ENCODE measurements at places on chromosomes 6 and 20. TPM values are rescaled to one million over a fixed set of nuclear protein-coding genes. Genes with fewer than 3 reads are reported as not detected.

- DNase-seq, result no peak
Measured at GRCh38 chr6:6951355-6951754, 156.4 kb upstream of the RREB1 start.

Gene ULBP1
- polyA plus RNA-seq, result 2.6 TPM

Gene FHL5
- polyA plus RNA-seq, result not detected

GRCh38 chr20:45358282-45359068 is 4.5 kb upstream of the SYS1 start:
- DNase-seq, result no peak

DNA sequence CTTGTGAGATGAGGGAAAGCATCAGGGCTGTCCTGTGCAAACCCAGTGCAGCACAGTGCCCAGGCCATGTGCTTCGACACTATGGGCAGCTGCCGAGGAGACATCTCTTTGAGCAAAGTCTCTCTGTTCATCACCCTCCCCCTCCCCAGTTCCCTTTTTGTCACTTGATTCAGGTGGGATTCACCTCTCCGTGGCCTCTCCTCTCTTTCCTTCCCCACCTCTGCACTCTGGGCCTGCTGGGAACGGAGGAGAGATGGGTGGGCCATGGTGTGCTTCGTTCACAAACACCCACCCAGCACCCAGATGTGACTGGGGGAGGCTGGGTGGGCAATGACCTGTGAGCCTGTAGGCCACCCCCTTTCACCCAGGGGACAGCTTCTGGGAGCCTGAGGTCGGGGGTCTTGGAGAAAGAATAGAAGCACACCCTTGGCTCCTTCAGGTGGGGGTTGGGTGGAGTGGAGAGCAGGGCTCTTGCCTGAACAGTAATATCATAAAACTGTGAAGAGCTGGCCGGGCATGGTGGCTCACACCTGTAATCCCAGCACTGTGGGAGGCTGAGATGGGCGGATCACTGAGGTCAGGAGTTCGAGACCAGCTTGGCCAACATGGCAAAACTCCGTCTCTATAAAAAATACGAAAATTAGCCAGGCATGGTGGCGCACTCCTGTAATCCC is 33.5 kb upstream of the DLGAP4 start:
- DNase-seq, result no peak

Gene SRXN1
- polyA plus RNA-seq, result 64.6 TPM

GRCh38 chr6:34519971-34520644 is 36.0 kb downstream of the SPDEF start:
- DNase-seq, result no peak

DNA sequence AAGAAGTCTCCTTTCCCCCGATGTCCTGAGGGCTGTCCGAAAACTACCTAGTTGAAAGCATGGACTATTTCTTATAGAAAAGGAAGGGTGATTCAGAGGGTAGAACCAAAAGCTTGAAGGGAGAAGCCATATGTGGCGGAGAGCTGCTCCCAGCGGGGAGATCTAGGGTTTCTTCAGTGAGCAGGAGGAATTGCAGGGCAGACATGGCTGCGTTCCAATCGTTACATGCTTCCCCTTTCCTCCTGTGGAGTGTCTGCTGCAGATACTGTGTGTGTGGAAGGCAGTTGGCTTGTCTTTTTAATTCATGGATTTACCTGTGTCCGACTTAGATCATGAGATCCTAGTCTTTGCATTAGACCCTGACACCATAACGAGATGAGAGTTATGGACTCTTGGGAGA is 799.5 kb downstream of the QKI start:
- DNase-seq, result no peak

GRCh38 chr6:107870381-107870780 is 46.3 kb upstream of the SCML4 start:
- no peak for DNase-seq

GRCh38 chr6:139295901-139296300 is 4.1 kb upstream of the TXLNB start:
- DNase-seq, result no peak

Gene RBM38
- 8.2 TPM for polyA plus RNA-seq

Gene TBX18
- 0.69 TPM for polyA plus RNA-seq

Gene DEFB124
- polyA plus RNA-seq, result not detected

DNA sequence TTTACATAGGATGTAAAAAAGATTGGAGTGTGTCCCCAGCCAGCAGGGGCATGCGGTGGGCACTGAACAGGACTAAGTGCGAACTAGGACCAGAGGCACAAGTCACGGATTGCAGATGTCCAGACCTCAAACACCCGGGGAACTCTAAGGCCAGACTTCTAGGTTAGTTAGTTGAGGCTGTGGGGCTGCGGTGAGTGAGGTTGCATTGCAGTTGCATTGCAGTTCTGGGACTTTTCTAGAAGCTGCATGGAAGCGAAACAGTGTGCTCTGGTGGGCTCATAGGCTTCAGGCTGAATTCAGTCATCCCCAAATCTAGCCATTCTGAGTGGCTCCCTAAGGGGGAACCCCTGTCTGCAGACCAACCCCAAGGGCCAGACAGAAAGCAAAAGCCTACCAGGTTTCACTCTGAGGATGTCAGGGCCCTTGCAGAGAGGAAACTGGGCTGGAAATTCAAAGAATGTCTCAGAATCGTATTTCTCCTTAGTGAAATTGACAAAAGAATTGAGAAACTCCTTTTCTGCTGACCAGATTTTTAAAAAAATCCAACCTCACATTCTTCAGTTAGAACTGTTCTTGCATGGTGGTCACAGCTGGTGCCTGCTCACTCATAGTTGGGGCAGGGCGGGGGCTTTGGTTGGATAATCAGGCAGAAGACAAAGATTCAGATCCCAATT is 182.8 kb downstream of the ZDHHC14 start:
- DNase-seq, result no peak

DNA sequence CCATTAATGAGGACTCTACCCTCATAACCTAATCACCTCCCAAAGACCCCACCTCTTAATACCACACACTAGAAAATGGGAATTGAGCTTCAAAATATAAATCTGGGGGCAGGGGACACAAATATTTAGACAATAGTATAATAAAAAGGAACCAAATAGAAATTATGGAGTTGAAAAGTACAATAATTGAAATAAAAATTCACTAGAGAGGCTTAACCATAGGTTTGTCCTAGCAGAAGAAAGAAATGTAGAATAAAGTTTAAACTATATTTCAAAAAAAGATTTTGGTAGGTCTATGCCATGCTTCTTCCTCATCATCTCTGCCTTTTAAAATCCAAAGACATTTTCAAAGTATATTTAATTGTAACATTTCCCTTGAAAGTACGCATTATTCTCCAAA is 19.5 kb upstream of the HLA-DQA1 start:
- no peak for DNase-seq

DNA sequence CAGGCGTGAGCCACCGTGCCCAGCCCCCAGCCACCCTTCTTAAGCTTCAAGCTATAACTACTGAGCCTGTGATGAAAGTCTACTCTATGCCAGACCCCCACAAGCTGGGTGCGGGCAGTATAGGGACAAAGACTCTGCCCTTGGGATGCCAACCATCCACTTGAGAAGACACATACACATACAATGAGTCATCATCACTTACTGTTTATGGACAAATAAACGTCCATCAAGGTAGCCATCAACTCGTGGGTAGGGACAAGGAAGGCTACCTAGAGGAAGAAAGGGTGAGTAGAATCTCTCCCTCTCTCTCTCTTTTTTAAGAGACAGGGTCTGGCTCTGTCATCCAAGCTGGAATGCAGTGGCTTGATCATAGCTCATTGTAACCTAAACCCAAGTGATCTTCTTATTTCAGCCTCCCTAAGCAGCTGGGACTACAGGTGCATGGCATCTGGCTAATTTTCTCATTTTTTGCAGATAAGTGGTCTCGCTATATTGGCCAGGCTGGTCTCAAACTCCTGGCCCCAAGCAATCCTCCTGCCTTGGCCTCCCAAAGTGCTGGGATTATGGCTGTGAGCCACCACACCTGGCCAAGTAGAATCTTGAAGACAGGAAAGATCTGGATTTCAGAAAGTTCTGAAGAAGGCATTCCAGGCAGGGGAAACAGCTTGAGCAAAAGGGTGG is 2.6 kb upstream of the TP53INP2 start:
- no peak for DNase-seq

Gene TCEA2
- polyA plus RNA-seq, result 18.0 TPM

DNA sequence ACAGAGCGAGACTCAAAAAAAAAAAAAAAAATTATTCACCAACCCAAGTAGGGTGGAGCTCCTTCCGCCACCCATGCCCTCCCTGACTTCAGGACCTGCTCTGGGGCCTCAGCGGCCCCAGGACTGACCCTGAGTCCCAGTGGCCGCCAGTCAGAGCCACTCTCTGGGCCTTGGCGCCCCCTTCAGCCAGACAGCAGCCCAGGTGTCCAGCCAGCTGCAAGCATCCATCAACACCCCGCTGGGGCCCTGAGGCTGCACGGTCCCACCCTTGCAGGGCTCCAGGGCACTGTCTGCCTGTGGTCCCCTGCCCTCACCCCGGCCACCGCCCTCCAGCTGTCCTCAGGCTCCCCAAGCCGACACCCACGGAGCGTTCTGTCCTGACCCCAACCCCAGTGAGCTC is 11.4 kb upstream of the KCNQ2 start:
- no peak for DNase-seq

GRCh38 chr20:1757606-1758512 is 100.3 kb upstream of the SIRPG start:
- no peak for DNase-seq

Gene MRPL18
- polyA plus RNA-seq, result 96.7 TPM

- DNase-seq, result no peak
Measured at GRCh38 chr20:23205611-23206041, 119.5 kb upstream of the CD93 start.

- DNase-seq, result no peak
Measured at GRCh38 chr20:43065299-43065698, 124.4 kb downstream of the PTPRT start.

GRCh38 chr6:161462148-161462547 is 188.3 kb upstream of the AGPAT4 start:
- DNase-seq, result no peak

Gene B3GAT2
- 0.04 TPM for polyA plus RNA-seq

Gene SMIM13
- 9.0 TPM for polyA plus RNA-seq

GRCh38 chr6:138509371-138509770 is 10.1 kb upstream of the NHSL1 start:
- no peak for DNase-seq

DNA sequence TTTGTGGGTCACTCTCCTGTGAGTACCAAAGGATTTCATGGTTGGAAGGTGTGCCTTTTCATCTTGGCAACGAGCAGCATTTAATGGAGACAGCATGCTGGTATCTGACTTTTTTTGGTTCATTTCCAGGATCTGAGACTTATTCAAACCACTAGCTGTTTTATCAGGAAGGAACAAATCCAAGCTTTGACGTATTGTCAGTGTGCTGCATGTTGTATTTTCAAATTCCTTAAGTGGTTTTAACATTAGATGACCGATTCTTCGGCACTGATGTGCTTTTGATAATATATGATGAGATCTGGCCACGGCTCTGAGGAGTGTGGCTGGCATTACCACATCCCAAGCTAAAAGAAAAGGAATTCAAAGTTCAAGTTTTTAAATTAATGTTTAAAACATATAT is 6.4 kb downstream of the RMND1 start:
- DNase-seq, result peak; percentile 74

GRCh38 chr20:49140834-49141233 is 47.3 kb downstream of the STAU1 start:
- no peak for DNase-seq

DNA sequence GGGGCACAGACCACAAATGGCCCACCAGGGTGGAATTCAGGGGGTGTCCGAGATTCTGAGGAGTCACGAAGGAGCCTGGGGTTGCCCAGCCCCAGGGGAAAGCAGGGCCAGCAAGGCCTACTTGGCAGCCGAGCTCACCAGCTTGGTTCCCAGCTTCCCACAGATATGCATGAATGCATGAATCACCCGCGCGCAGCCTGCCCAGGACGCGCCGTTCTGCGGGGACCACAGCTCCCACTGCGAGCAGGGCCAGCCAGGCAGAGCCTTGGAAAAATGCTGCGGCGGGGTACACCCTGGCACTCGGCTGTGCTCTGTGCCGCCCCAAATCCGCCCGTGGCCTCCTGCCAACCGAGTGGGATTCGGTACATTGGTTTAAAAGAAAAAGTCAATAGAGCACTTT is 211.0 kb downstream of the NFATC2 start:
- no peak for DNase-seq

DNA sequence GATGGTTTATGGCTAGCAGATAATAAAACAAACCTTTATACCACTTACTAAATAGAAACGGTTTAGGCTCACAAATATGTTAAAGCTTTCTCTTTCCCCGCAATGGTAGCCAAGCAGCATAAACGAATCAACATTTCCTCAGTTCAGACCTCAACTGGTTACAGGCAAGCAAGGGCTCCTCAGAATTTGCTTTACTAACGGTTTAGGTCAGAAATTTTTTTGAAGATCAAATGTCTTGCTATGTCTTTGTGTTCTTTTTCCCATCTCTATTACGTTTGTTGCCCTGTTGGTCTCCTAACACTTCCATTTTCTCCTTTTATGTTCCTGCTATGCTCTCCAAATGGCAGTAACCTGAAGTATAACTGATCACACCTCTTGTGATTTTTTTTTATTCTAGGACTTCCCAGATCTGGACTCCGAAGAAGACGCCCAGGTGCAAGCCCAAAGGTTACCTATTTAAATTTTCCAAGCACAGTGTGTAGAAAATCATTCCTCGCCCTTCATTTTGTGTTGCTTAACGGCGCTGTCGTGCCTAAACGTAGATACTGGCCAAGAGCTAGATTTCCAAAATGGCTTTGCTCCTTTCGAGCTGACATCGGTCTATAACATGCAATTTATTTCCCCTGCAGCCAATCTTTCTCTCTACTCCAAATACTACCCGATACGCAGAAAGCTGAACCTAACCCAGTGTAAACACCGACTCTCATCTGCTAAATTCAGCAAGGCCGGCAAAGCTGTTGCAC is 717 bp upstream of the ASF1A start:
- no peak for DNase-seq

- no peak for DNase-seq
Measured at GRCh38 chr6:129292836-129293235, 409.9 kb downstream of the LAMA2 start.

GRCh38 chr6:11431455-11431937 is 106.1 kb upstream of the TMEM170B start:
- no peak for DNase-seq

- no peak for DNase-seq
Measured at GRCh38 chr6:20873425-20874190, 339.4 kb downstream of the CDKAL1 start.

DNA sequence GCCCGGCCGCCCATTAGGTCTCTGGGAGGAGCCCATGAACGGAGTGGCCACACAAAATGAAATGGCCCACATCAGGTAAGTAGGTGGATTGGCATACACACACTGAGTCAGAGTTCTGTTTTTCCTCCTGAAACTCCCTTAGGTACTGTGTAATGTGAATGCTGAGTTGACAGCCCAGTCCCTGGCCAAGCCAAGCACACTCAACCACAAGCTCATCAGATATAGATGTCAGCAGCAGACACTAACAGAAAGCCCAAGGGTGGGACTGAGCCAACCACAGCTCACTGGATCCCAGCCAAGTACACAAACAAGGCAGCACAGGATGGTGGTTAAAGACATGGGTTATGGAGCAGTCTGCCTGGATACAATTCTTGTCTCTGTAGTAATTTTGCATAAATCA is 403.4 kb downstream of the GJA1 start:
- no peak for DNase-seq

- DNase-seq, result no peak
Measured at GRCh38 chr20:3209257-3209945, at the start of gene ITPA. TSS of gene ITPA (plus strand) at chr20:3209498. CDS start at chr20:3209552, 54 bp downstream.
